ENCODE measurements at places on chromosomes 5 and 9.
A peak's percentile ranks its signal among the peaks of the same experiment; 100 is the strongest.

- no peak for DNase-seq
These were observed 1.4 kb upstream of the DAB2 start for GRCh38 chr5:39426051-39426745.

DNA sequence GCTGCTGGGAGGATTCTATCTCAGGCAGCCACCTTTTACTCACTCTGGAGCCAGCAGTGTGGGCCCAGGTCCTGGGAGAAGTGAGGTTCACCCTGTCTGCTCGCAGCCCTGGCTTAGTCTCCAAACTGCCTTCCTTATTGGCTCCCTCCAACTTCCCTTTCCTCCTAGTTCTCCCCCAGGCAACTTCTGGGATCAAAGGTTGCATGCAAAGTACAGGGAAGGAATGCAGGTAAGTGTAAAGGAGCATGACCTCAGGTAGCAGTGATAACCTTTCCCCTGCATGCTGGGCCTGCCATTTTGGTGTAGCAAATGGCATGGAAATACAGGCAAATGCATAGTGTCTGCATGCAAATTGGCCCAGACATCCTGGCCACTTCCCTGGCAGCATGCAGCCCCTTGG is 53.8 kb upstream of the ARAP3 start:
- DNase-seq, result no peak

GRCh38 chr5:37685211-37685610 is 154.6 kb downstream of the GDNF start:
- no peak for DNase-seq

DNA sequence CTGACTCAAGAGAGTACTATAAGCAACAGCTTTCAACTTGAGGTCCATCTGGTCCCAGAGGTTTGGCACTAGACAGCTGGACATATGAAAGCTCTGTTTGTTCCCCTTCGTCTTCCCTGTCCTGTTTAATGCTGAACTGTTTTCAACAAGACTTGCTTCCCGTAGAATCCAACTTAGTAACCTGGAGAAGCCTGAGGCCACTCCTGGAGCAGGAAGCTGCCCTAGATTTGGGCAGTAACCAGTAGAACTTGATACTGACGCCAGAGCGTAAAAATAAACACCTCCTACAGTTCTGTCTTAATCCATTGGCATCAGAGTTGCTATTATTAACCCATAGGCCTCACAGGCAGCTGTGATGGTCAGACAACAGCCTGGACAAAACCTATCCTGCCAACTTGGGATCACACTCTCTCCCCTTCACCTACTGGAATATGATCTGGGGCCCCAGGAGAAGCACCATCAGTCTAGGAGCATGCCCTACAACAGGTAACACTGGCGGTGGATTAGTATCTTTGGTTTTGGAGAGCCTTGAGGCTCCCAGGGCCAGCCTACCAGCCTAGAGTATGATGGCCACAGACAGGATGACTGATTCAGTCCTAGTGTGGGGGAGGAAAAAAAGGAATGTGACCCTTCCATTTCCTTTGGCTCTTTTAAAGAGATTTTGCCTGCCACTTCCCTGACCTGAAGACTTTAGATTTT is 29.2 kb downstream of the RUSC2 start:
- DNase-seq, result no peak

DNA sequence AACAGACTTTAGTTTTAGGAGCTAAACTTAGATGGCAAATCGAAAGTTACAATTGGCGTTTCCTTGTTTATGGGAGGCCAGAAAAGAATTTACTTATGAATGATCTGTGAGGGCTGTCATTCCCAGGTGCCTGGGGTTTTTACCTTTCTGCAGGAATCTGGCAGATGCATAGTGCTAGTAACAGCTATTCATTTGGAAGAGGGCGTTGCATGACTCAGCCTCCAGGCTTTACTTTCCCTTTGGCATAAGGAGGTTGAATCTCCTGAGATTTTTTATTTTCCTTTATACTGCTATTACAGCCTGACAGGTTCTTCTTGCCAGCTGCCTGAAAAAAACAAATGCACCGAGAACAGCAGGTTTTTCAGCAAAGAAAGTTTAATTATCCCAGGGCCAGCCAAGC is 30.0 kb downstream of the CARD6 start:
- DNase-seq, result no peak

- DNase-seq, result no peak
These were observed 31.8 kb upstream of the FOXB2 start for GRCh38 chr9:76987594-76988200.

- no peak for DNase-seq
These were observed 13.6 kb downstream of the TERT start for GRCh38 chr5:1281038-1281882.

- no peak for DNase-seq
These were observed 189.5 kb downstream of the SEMA5A start for GRCh38 chr5:9356351-9356825.

DNA sequence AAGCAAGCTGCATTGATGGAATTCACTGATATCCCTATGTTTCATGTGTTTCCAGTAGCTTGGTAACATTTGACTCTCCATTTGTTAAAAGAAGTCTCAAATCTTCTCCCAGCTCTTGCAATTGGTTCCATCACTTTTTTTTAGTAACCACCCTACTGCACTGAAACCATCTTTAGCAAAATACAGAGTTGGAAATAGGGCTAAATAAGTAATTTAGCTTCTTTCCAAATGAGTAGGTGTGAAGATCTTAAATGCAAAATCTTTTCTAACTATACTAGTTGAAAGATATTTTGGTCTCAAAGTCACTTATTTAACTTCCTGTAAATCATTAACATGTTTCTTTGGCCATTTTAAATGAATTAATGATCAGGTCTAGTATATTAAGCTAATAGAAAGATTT is 138.1 kb downstream of the DIRAS2 start:
- DNase-seq, result no peak

DNA sequence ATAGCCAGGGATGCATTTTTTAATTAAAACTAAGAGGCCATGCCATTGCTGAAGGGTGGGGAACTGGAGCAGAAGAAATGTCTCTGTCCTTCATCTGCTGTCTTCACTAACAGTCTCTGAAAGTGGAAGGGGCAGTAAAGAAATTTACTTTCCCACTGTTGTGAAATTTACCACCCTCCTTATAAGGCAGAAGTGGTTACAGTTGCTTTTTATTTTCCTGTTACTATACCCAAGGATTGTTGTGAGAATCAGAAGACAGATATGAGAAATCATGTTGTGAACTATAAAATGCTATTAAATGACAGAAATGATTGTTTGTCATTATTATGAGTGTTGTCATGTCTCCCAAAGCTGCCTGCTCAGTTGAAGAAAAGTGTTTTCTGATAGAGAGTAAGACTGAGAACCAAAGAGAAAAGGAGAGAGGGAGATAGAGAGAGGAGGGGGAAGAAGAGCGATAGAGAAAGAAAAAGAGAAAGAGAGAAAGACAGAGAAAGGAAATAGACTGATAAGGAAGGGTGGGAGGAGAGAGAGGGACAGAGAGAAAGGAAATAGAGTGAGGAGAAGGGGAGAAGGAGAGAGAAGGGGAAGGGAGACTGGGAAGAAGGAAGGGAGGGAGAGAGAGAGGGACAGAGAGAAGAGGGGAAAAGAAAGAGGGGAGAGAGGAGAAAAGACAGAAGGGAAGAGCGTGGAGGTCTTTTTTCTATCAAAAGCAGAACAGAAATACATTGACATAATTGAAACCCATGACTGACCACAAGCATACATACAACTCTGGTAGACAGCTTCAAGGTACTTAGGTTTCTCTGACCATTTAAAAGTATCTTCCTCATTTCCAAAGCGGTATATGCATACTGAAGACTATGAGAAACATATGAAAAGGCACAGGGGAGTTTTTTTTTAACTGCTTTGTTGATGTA is 22.5 kb downstream of the SEC61B start:
- DNase-seq, result no peak

GRCh38 chr5:138460032-138460693 is 5.1 kb upstream of the EGR1 start:
- no peak for DNase-seq

DNA sequence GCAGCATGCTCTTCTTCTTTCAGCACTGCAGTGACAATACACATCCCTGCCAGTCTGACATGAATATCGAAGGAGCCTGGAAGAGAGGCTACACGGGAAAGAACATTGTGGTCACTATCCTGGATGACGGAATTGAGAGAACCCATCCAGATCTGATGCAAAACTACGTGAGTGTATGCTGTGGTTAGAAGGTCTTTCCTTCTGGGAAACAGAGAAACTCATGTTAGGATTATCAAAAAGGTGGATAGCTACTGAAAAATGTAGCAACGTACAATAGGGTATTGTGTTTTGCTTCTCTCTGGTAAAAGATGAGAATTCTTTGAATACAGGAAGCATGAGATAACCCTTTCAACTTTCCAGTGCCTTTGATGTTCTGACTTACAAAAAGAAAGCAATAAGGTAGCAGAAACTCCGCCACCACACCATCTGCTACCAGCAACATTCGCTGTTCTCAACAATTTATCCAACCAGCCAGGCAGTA is 133.3 kb downstream of the PCSK5 start:
- no peak for DNase-seq

- DNase-seq, result no peak
These were observed 51.9 kb upstream of the JAK2 start for GRCh38 chr9:4933177-4933576.

- DNase-seq, result no peak
These were observed 9.4 kb upstream of the LMX1B start for GRCh38 chr9:126604059-126605055.

DNA sequence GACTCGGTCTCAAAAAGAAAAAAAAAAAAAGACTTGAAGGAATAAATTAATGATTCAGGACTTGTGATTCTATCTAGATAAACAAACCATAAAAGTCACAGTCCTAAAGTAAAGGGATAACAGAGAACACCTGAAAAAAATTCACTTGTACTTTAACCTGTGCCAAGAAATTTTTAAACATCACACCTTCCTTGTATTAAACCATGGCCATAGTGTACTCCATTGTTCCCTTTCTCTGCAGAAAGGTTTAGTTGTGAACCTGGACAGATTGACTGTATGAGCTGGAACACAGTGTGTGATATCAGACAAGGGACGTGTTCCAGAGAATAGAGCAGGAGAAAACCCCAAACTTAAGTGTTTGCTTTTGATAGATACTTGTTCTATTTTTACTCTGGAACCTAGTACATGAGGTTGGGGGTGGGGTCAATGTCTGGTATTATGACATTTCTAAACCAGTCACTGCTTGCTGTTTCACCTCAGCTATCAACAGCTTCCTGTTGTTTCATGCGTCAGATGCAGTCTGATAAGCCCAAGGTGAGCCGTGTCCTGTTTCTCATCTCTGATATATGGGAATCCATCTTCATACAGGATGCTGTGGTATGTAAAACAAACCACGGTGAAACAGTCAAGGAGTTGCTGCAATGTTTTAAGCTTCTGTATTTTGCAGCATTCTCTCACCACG is 62.5 kb upstream of the ITGA1 start:
- DNase-seq, result no peak

DNA sequence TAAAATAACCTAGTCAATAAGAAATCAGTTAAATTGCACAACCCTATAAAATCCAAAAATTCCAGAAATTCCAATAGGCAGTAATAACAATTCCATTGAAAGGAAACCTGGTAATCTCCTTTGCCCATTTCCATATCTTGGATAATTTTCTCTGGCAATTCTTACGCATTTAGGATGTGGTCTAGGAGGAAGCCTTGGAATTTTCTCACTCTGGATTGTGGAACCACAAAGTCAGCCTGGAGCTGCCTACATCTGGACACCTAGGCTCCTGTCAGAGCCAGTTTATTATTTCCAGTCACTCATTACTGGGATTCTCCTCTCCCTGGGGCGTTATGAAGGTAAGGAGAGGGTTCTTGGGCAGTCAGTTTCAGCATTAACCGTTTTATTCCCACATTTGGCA is 40.3 kb upstream of the GNE start:
- DNase-seq, result peak; percentile 59

- DNase-seq, result no peak
These were observed 120.7 kb upstream of the PCA3 start for GRCh38 chr9:76643399-76644117.

DNA sequence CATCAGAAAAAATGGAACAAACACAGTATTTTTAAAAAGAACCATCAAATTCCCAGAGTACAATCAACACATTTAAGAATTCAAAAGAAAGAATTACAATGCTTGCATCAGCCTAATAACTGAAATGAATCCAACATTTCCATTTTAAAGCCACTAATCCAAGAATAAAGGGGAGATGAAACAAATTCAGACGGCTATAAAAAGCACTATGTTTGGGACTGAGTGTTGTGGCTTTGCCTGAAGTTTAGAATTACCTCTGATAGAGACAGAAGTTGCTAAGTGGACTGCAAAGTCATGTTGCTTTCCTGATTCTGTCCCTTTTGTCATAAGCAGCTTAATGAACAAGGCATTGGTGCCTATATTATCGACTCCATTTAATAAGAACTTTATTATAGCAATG is 135.4 kb upstream of the RGMB start:
- no peak for DNase-seq

DNA sequence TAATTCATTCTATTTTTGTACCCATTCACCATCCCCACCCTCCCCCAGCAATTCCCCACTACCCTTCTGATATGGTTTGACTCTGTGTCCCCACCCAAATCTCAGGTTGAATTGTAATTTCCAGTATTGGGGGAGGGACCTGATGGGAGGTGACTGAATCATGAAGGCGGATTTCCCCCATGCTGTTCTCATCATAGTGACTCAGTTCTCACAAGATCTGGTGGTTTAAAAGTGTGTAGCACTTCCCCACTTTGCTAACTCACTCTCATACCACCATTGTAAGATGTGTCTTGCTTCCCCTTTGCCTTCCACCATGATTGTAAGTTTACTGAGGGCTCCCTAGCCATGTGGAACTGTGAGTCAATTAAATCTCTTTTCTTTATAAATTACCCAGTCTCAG is 25.9 kb upstream of the TESK1 start:
- DNase-seq, result no peak

- no peak for DNase-seq
These were observed 60.5 kb downstream of the NUP214 start for GRCh38 chr9:131185924-131186323.

GRCh38 chr5:154836225-154836624 is 14.2 kb downstream of the FAXDC2 start:
- DNase-seq, result no peak

DNA sequence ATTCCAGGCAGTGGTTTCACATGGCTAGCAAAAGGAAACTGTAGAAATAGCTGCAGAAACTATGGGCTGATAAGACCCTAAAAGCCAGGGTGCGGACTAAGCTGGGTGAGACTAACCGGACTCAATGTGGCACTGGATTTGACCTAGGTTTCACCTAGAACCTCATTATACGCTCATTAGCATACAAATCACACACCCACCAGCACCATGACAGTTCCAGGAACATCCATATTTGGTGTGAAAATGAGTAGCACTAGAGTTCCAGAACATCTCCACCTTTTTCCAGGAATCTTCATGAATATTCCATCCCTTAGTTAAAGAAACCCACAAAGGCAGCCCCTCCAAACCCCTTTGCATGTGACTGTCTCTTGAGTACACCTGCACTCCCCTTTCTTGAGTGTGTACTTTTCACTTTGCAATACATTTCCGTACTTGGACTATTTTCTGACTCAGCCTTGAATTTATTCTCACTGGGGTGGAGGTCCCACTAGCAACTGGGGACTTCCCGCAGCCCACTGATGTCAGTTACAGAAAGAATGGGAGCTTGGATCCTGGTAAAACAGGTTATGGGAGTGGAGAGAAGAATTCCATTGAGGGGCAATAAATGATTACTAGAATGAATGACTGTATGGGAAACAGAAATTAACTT is 58.0 kb upstream of the SPATA31C2 start:
- no peak for DNase-seq
